ENCODE measurements at places on chromosomes 13 and 19.

GRCh38 chr19:17703824-17704463 lies 15.3 kb upstream of the MAP1S start:
- DNase-seq, result peak; percentile 65

DNA sequence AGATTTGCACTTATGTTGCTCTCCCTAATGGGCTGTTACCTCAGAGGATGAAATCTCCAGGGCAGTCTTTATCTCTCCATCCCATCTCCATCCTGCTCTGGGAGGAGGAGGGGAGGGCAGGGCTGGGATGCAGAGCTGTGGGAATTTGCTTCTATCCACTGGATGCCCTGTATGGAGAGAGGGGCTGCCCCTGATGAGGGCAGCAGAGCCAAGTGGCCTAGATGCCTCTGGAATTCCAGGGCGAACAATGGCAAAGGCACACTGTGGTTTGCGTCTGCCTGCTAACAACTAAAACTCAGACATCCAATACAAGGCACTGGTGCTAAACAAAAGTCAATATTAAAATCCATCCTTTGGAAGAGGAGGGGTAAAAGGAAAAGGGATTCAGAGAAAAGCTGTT lies 165.1 kb downstream of the COG6 start:
- no peak for DNase-seq

DNA sequence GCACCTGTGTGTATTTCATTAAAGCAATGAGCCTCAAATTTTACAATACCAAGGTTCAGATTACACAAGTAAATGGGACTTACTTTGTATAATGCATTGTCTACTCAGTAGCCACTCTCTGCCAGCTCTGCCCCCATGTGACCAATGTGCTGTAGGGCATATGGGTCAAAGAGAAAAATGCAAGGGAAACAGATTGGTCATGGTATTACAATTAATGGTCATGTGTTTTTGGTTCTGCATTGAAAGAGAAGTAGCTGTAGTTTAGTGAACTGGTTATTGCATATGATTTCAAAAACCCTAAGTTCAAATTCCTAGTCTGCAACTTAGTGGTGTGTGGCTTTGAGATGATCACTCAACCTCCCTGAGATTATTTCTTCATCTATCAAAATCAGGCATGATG lies 545.4 kb downstream of the SUCLA2 start:
- DNase-seq, result no peak

- DNase-seq, result no peak
These were observed 1341.2 kb upstream of the SPRY2 start for GRCh38 chr13:81682081-81682630.

GRCh38 chr13:69828527-69828926 lies 279.1 kb upstream of the ATXN8OS start:
- DNase-seq, result no peak

Data from activated CD4-positive, alpha-beta T cell treated with anti-CD3 and anti-CD28 coated beads, Interleukin-2, Interleukin-4, amounts not matched to agents 100 ng/mL and 50 ng/mL, durations not matched to agents 16 hours and 8 hours (primary cell).